ENCODE measurements at places on chromosomes 16 and 17.

DNA sequence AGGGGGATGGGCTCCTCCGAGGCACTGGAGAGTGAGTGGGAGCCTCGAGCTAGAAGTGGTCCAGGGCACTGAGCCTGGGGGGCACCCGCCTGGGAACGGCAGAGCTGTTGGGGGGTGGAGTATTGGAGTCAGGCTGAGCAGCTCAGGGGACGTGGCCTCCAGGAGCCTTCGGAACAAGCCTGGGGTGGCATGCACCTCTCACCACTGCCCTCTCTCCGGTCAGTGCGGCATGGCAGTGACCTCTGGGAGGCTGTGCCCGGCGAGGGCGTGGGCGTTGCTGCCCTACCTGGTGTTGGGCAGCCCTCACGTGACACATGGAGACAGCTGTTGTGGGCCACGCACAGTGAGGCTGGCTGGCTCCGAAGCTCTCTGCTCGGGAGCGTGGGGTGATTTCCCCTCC lies 13.9 kb downstream of the PRSS27 start:
- DNase-seq, result no peak

DNA sequence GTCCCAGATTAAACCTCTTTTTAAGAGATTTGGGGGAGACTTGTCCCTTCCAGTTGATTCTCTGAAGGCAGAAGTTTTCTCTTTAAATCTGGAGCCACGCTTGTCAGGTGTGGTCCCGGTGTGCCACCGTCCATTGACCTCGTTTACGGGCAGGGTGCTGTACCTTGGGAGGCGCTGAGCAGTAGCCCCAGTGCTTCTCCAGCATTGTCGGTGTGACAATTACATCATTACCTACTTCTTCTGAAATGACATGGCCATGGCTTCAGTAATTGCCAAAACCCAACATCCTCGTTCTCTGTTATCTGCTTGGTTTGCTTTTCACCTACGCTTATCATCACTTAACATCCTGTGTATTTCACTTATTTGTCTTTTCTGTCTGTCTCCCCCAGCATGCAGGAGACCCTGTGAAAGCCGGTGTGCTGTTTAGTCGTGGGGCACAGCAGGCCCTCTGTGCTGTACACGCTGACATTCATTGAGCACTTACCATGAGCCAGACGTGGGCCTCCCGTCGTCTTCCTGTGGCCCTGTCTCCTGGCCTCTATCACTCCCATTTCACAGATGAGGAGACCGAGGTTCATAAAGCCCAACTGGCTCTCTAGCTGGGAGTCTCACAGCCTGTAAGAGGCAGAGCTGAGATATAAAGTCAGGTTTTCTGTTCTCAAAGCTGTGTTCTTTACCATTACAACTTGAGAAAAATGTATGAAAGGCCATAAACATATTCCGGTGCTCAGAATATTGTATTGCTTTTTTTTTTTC lies 143.9 kb downstream of the CMIP start:
- DNase-seq, result no peak

- no peak for DNase-seq
Observed at GRCh38 chr17:58375256-58375655, 23.3 kb upstream of the SUPT4H1 start.

DNA sequence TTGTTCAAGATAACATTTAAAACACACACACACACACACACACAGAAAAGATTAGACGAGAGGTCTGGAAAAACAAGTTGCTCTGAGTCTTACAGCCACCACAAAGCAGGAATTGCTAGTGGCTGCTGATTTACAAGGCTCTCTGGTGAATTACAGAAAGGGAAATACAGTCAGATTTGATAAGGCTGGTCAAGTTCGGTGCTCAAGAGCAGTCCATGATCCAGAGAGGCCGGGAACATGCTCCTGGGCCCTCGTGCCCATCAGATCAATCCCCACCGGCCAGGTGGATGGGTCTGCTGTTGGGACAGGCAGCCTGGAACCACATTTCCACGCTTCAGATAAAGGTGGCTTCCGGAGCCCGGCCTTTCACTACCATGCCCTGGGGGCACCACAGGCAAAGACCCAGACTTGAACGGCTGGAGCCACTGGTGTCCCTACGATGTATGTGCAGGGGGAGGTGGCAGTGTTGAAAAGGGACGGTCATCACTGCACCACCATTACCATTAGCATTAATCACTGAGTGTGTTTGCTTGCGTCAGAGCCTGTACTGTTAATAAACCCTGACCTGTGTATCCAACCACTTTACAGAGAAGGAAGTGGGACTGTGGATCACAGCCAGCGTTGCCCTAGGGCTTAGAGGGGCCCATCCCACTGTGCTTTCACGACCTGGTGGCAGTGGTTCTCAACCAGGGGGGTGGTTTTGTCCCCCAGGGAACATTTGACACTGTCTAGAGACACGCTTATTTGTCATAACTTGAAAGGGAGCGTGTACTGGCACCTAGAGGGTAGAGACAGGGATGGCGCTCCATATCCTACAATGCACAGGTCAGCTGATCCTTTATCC lies 95.1 kb downstream of the XYLT1 start:
- no peak for DNase-seq

GRCh38 chr16:89561884-89562599 lies 1.6 kb downstream of the RPL13 start:
- DNase-seq, result no peak

GRCh38 chr17:8836821-8837562 lies 30.5 kb downstream of the PIK3R6 start:
- no peak for DNase-seq

DNA sequence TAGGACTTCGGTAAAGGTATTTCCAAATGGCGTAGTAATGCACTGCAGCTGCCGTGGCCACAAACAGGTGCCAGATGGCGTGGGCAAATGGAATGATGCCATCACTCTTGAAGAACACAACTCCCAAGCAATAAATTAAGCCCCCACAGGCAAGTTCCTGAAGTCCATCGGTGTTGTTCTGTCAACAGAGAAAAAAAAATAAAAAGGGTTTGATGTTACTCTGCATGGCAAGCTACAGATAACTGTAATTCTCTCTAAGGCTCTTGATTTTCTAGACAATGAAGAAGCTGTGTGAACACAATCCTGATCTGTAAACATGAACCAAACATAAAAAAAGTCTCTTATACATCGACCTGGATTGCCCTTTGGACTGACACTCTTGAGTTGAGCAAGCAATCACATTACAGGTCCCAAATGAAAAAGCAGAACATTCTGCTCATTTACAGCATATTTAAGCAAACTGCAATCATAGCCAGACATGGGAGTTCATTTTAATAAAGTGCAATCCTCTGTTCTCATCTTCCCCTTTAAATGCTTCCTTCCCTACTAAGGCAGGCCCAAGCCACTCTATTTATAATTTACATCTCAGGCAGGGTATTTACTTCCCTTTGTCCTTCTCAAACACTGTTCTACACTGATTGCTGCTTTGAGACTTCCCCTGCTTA lies 27.1 kb downstream of the MMD start:
- no peak for DNase-seq

GRCh38 chr17:77670173-77670572 lies 288.3 kb upstream of the TNRC6C start:
- DNase-seq, result no peak

- no peak for DNase-seq
Observed at GRCh38 chr17:7282752-7283321, 1.3 kb downstream of the SLC2A4 start.

GRCh38 chr16:35636480-35637230 lies 2177.2 kb downstream of the TP53TG3F start:
- DNase-seq, result no peak

GRCh38 chr16:68236137-68236825 lies 354 bp upstream of the ESRP2 start:
- DNase-seq, result no peak

DNA sequence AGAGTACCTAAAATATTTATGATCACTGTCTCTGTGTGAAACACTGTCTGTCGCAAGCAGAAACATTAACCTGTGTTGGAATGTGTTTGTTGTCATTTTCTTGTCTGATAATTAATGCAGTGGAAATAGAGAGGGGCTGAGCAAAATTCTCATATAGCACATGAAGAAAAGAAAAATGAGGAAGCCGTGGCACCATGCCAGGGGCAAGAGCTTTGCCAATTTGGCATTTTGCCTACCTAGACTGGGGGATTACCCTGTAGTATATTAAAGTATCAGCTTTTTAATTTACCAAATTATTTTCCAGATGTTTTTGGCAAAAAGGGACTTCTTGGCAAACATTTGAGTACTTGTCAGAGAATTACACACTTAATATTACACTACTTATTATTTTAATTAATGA lies 1326.6 kb upstream of the GOT2 start:
- DNase-seq, result no peak

DNA sequence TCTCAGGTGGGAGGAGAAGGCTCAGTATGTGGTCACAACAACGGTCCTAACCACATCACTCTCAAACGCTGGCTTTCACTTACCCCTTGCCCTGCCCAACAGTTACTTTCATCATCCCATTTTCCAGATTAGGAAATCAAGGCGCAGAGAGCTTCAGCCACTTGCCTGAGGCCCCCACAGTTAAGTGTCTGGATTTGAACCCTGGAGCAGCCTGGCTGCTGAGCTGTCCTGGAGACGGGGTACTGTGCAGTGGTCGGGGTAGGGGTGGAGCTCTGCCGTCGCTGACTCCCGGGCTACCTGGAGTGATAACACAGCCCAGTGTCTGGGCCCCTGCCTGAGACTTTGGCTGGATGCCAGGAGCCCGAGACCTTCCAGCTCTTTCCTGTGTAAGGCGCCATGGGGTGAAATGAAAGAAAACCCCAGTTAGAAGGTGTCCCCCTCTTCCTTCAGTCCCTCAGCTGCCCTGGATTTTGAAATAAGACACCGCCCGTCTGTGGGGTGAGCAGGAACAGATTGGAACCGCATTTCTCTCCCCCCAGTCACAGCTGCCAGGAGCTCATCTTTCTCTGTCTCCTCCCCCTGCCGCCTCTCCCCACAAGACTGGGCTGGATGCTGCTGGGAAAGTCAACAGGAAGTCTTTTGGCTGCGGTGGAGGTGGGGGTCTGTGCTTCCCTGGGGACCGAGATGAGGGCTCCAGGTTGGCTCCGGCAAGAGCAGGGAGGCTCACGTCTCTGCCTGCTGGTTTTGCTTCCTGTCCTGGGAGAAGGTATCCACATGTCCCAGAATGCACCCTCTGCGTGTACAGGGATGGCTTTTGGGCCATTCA lies 280.2 kb downstream of the SEC14L1 start:
- DNase-seq, result peak; percentile 58

DNA sequence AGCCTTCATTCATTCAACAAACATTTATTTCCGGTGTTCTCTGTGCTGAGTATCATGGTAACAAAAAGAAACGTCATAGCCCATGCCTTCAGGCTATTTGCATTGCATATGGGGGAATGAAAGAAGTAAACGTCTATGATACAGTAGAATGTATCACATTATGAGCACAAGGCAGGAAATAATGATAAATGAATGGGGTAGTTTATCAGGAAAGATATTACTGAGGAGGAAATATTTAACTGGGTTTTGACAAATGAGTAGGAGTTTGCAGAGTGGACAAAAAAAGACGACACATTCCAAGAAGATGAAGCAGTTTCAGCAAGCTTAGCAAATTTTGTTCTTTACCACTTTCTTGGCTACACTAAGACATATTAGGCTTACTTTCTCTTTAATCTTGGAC lies 1.3 kb upstream of the KRTAP4-7 start:
- no peak for DNase-seq

- DNase-seq, result no peak
Observed at GRCh38 chr16:48361012-48361411, 24.2 kb downstream of the SIAH1 start.

GRCh38 chr16:51531271-51531670 lies 380.2 kb upstream of the SALL1 start:
- DNase-seq, result no peak

DNA sequence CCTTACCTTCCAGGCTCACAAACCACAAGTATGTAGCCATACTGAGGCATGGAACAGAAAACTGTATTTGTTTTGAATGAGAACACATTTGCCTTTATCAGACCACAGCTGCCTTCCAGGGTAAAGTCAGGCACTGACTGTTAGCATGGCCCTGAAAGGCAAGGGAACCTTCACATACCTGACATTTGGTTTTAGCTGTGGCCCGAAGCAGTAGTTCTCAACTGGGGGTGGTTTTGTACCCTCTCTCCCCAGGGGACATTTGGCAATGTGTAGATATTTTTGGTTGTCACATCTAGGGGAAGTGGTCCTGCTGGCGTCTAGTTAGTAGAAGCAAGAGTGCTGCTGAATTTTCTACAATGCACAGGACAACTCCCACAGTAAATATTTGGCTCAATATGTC lies 9.2 kb downstream of the HERPUD1 start:
- DNase-seq, result no peak

- peak; percentile 53 for DNase-seq
Observed at GRCh38 chr16:66091471-66091891, 275.0 kb upstream of the CDH5 start.

DNA sequence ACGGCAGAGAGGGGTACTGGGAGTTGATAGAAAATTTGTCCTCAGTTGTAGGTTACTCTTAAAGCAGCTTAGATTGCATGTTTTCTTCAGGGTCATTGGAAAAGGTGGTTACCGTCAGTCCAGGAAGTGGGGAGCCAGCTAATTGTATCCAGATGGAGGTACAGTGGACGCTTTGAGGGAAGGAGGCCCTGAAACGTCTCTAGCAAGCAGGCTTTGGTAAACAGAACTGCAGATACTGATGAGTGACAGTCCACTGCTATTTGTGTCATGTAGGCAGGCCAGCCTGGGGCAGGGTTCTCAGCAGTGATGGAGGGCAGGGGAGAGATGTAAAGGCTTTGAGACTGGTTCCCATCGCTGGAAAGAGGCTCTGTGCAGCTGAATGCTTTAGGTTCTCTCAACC lies 30.2 kb upstream of the ST6GALNAC1 start:
- peak; percentile 26 for DNase-seq

GRCh38 chr17:75691371-75691791 lies 24.2 kb downstream of the SAP30BP start:
- DNase-seq, result no peak

GRCh38 chr17:47620503-47621245 lies 29.0 kb upstream of the KPNB1 start:
- DNase-seq, result no peak

- DNase-seq, result no peak
Observed at GRCh38 chr17:14427900-14428647, 127.2 kb downstream of the HS3ST3B1 start.

DNA sequence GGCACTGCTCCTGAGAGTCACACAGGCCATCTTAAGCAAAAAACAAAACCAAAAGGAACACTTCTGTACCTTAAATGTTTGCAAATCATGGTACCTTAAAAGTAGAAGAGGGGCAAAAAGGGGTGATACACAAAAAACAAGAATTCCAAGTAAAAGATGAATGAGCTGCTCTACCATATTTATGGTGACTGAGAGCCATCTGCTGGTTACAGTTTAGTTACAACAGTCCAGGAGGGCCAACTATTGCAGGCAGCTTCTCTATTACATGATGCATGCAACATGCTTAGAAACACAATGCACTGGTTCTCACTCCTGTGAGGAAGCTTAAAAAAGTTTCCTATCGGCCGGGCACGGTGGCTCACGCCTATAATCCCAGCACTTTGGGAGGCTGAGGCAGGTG lies 53.5 kb downstream of the STX8 start:
- DNase-seq, result no peak

All from BJ (cell line).